DMS153 (cell line): ENCODE measurements at places on chromosomes 16 and 17.

DNA sequence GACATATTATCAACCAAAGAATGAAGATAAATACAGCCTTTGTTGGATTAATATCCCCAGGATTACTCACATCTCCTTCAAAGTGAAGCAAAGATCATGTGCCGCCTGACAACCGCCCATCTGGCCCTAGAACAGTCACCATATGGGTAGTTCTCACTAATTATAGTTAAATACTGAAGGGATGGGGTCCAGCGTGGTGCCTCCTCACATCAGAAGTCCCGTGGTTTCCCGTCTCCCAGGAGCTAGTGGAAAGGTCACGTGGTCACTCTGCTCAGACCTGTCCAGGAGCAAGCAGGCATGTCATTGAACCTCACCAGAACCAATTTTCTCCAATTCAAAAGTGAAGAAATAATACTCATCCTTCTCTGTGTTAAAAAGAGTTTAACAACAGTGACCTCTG is 434.5 kb downstream of the SHISA9 start:
- no peak for DNase-seq

DNA sequence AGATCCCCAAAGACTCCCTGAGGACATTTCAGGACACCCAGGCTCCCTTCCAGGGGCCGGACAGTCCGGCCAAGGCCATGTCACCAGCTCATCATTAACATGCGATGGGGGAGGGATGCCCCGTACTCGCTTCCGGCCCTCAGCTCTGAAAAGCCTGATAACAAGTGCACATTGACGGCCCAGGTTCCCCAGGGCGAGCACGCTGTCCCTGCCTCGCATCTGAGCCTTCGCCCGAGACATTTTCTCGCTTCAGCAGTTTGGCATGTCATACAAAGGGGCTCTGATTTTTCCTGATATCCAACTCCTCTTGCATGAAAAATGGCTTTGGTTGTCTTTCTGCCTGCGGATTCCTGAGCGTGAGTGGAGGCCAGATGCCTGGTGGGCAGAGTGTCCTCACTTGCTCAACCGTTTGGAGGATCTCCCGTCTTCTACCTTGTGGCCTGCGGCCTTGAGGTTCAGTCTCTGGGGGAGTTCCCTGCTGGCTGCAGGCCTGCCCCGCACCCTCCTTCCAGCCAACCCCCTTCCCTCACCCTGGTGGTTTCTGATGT is 14.1 kb downstream of the CACNG4 start:
- DNase-seq: no peak

- no peak for DNase-seq
Measured at GRCh38 chr17:58693208-58693607, 806 bp downstream of the RAD51C start.

DNA sequence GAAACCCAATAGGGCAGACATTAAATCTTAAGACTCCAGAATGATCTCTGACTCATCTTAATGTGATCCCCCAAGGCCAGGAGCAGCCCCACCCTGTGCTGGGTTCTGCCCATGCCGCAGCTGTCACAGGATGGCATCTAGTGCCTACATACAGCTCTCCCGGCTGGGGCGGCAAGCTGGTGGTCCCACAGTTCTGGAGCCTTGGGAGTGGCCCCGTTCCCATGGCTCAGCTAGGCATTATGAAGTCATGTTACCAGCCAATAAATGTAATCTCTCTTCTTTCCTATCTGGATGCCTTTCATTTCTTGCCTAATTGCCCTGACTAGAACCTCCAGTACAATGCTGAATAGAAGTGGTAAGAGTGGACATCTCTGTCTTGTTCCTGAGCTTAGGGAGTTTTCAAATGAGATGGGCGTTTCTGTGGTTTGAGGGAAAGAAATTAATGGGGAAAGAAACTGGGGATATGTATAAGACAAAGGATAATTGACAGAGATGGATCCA is 95.7 kb upstream of the DNAH17 start:
- no peak for DNase-seq

- DNase-seq: no peak
Measured at GRCh38 chr17:3316836-3317235, 18.7 kb upstream of the OR3A1 start.

DNA sequence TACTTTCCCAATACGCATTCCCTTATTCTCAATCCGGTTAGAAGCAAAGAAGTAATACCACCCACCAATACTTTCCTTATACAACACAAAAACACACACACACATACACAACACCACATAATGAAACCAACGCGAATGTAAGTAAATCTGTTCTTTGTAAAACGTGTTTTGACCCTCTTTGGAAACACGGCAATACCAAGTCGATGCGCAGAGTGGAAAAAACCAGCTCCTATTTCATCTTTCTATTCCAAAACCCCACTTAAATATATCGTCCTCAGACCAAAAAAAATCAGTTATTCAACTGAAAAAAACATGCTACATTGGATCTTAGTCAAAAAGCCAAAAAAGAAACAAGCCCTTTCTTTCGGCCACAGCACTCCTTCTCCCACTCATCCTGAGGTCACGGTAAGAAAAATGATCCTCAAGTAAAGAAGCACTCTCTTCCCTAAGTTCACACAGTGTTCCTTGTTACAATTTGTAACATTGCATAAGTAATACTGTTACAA is 31.0 kb upstream of the ARL4D start:
- peak; percentile 77 for DNase-seq

DNA sequence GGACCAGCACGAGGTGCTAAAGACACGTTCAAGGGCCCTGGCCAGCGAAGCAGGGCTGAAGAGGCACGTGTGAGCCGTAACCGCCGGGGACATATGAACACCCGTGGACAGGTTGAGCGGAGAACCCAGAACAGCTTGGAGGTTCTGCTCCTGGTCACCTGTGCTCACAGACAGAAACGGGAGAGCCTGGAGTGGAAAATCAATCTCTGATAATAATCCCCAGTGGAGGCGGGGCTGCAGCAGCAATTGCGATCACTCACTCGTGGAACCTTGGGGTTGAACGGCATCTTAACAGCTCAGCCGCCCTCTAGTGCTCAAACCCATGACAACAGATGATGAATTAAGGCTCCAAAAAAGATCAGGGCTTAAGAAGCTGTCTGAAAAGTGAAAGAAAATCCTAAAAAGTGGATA is 25.6 kb downstream of the WIPI1 start:
- no peak for DNase-seq

DNA sequence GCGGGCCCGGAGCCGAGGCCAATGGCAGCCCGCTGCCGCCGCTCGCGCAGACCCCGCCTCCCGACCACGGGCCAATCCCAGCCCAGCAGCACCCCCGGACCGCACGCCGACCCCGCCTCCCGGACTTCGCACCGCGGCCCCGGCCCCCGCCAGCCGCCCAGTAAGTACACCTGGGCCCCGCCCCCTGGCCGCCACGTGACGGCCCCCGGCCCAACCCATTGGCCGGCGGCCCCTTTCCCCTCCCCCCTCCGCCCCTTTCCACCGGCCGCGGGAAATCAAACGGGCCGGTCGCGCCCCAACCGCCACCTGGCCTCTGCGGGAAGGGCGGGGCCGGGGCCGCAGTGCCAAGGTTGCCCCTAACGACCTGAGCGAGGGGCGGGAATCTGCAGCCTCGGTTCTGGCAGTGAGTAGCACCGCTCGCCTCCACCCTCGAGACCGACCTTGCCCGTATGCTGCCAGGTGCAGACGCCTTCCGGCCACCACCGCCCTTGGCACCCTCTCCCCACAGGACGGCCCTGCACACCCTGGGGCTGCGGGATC is at the start of gene YBX2:
YBX2 (minus strand) TSS at position 26 of the 540 bp plus-strand sequence. CDS start 139 bp downstream, outside the sequence.
- DNase-seq: peak; percentile 81

DNA sequence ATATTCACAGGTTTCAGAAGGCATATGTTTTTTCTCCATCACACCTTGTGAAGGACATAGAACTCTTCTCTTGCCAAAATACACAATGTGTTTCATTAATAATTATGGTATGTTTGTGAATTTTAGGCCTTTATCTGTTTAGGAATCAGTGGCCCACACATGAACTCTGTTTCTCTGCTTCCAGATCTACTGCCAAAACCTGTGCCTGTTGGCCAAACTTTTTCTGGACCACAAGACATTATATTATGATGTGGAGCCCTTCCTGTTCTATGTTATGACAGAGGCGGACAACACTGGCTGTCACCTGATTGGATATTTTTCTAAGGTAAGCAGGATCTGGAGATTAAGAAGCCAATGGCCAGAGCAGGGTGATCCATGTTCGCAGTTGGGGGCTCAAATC is 26.4 kb downstream of the TAC4 start:
- no peak for DNase-seq

- DNase-seq: no peak
Measured at GRCh38 chr17:75447951-75448856, 8.2 kb upstream of the TMEM94 start.

- no peak for DNase-seq
Measured at GRCh38 chr17:45093444-45094110, 32.5 kb downstream of the NMT1 start.
